Fibroblast of skin of left biceps (primary cell): ENCODE measurements at places on chromosomes 4 and X.

- DNase-seq = peak; percentile 32
These were observed 68.3 kb upstream of the PGM2 start for GRCh38 chr4:37758226-37758625.

DNA sequence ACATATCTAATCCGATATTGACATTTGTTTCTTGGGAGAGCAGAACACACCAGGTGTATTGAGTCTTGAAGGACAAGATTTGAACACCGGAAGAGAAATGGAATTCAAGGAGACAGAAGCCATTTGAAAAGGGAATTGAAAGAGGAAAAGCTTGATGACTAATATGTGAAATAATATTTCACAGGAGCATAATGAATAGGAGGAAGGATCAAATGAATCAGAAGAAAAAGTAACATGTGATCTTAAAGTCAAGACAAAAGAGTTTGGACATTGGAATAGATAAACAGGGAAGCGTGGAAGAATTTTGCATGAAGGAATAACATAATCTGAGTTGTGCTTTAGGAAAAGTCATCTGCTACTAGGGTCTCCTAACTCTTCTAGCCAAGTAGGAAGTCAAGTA, 145.5 kb upstream of the PDHA2 start:
- DNase-seq = no peak

DNA sequence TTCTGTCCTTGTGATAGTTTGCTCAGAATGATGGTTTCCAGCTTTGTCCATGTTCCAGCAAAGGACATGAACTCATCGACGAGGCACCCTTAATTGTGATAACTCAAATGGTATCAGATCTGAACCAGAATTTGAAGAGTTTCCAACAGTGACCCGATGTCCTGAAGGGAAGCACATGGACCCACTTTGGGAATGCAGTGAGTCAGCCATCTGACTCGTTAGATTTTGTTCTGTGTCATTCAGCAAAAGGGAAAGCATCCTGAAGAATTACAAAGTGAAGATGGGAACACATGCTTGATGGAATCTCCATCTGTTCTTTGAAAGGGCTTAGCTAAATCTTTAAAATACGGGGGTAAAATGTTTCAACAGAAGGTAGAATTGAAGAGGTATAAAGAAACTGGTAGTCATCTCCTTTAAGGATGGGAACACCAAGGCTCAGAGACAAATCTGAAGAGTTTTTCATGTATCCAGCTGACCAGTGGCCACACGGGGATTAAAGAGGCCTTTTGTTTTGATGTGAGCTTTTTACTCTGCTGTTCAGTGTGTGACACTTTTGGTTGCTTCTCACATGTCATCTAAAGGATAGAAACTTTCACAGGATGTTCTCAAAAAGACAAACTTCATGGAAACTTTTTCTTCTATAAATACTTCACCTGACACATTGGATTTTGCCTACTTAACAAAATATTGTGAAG, 393.8 kb downstream of the INPP4B start:
- peak; percentile 22 for DNase-seq

GRCh38 chr4:150178161-150178560, 99.9 kb downstream of the DCLK2 start:
- DNase-seq = peak; percentile 49

GRCh38 chrX:129772796-129773431, 6.8 kb upstream of the SASH3 start:
- DNase-seq = no peak
